Esophagus muscularis mucosa (tissue), 4 donors: ENCODE measurements at places on chromosomes 11 and 22. TPM values are rescaled to one million over a fixed set of nuclear protein-coding genes. Genes with fewer than 3 reads are reported as not detected.

DNA sequence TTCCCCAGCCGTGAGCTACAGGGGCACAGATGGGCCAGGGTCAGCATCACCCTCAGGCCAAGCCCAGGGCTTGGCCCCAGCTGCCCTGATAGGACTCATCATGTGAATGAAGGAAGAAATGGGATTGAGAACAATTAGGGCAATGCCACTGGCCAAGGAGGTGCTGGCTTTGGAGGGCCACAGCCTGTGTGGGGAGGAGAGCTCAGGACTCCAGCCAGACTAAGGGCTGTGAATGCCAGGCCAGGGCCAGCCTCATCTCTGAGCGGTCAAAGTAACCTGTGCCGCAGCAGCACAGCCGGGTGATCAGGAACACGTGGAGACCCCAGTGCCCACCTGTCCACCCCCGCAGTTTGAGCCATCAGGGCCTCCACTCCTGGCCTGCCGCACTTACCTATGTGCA lies 10.1 kb downstream of the CHID1 start:
- H3K27me3 ChIP-seq = no peaks in the 10 kb centered on the region
- H3K4me1 ChIP-seq = no peaks in the 10 kb centered on the region
- DNase-seq = no peak
- peaks cover 35% of the 10 kb centered on the region for H3K36me3 ChIP-seq

- H3K36me3 ChIP-seq = no peaks in the 10 kb centered on the region
- no peaks in the 10 kb centered on the region for H3K4me1 ChIP-seq
- H3K4me3 ChIP-seq = no peak overlapping the region
- no peak overlapping the region for H3K27ac ChIP-seq
- no peak for DNase-seq
Measured at GRCh38 chr11:120702656-120703055, 191.1 kb downstream of the GRIK4 start.

GRCh38 chr22:37907036-37907954 lies 1.2 kb downstream of the MICALL1 start:
- peak overlapping the region; percentile 95 for H3K27ac ChIP-seq
- peak overlapping the region; percentile 97 for H3K4me3 ChIP-seq
- DNase-seq = no peak
- H3K27me3 ChIP-seq = no peaks in the 10 kb centered on the region
- peaks cover 4% of the 10 kb centered on the region for H3K36me3 ChIP-seq

GRCh38 chr11:21635394-21636145 lies 557.3 kb upstream of the ANO5 start:
- H3K4me1 ChIP-seq = no peaks in the 10 kb centered on the region
- no peak overlapping the region for H3K4me3 ChIP-seq
- H3K27me3 ChIP-seq = no peaks in the 10 kb centered on the region
- H3K36me3 ChIP-seq = no peaks in the 10 kb centered on the region

GRCh38 chr11:120255519-120255866 lies 15.6 kb downstream of the POU2F3 start:
- H3K4me3 ChIP-seq = no peak overlapping the region
- no peak overlapping the region for H3K27ac ChIP-seq
- H3K27me3 ChIP-seq = no peaks in the 10 kb centered on the region
- DNase-seq = no peak

DNA sequence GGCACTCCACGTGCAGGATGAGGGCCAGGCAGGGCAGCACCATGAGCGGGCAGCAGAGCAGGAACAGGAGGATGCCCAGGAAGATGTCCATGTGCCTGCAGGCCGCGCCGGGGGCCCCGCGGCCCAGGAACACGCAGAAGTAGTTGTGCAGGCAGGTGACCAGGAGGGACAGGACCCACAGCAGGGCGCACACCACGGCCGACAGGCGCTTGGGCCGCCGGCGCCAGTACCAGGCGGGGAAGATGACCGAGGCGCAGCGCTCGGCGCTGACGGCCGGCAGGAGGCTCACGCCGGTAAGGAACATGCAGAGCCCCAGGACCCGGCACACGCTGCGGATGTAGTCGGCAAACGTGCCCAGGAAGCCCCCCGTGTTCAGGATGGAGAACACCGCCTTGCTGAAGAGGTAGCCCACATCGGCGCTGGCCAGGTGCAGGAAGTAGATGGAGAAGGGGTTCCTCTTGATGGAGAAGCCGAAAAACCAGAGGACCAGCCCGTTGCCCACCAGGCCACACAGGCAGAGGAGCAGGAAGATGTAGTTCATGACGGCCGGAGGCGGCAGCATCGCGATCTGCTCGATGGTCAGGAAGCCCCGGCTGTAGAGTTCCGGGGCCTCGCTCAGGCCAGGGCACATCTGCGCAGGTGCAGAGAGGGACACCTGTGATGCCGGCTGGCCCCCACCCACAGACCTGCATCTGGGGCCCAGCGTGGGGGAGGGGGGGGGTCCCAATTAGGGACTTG lies 7.2 kb downstream of the MRGPRF start:
- H3K4me1 ChIP-seq = peaks cover 98% of the 10 kb centered on the region
- no peak for DNase-seq
- peaks cover 39% of the 10 kb centered on the region for H3K36me3 ChIP-seq

DNA sequence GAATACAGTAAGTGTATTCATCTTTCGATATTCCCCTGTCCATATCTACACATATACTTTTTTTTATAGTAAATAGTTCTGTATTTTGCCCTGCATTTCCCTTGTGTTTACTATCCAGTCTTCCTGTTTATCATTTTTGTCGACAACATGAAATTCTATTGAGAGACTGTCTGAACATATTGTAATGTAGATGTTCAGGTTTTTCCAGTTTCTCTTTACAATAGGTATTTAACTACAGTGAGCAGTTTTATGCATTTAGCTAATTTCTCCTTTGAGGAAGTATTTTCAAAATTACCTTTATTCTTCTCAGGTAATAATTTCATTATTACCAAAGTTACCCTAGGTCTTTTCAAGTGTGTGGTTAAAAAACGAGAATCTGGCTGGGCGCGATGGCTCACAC lies 16.7 kb downstream of the PIK3IP1 start:
- no peaks in the 10 kb centered on the region for H3K4me1 ChIP-seq
- no peak for DNase-seq
- H3K36me3 ChIP-seq = peaks cover 24% of the 10 kb centered on the region
- no peak overlapping the region for H3K27ac ChIP-seq
- H3K4me3 ChIP-seq = no peak overlapping the region
- H3K27me3 ChIP-seq = no peaks in the 10 kb centered on the region

GRCh38 chr22:36863281-36863680 lies 2.5 kb downstream of the NCF4 start:
- no peaks in the 10 kb centered on the region for H3K36me3 ChIP-seq
- no peak overlapping the region for H3K4me3 ChIP-seq
- H3K4me1 ChIP-seq = no peaks in the 10 kb centered on the region
- H3K27me3 ChIP-seq = no peaks in the 10 kb centered on the region

GRCh38 chr11:69309631-69310280 lies 15.8 kb downstream of the MYEOV start:
- no peaks in the 10 kb centered on the region for H3K36me3 ChIP-seq
- peaks cover 23% of the 10 kb centered on the region for H3K4me1 ChIP-seq
- H3K4me3 ChIP-seq = no peak overlapping the region
- no peak for DNase-seq

DNA sequence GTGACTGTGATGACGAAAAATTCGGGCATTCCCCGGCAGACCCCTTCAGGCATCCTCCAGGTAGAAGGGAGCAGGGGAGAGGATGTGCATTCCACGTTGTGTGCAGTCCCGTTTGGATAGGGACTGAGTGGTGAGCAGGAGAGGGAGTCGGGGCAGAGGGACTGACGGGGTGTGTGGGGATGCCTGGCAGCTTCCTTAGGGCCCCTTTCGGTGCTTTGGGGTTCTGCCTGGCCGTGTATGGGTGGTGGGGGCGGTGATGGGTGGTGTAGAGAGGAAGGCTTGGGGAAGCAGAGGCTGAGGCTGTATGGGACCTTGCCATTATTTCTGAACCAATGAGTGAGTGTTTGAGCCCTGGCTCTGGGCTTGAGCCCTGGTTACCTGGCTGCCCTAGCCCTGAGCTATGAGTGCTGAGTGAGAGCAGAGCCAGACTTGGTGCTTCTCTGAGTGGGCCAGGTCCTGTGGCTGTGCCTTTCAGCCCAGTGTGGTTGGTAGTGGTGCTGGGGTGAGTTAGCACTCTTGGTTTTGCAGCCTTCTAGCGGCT lies 914 bp downstream of the INPPL1 start:
- peak overlapping the region; percentile 96 for H3K27ac ChIP-seq
- DNase-seq = no peak
- H3K4me1 ChIP-seq = peaks cover 43% of the 10 kb centered on the region

DNA sequence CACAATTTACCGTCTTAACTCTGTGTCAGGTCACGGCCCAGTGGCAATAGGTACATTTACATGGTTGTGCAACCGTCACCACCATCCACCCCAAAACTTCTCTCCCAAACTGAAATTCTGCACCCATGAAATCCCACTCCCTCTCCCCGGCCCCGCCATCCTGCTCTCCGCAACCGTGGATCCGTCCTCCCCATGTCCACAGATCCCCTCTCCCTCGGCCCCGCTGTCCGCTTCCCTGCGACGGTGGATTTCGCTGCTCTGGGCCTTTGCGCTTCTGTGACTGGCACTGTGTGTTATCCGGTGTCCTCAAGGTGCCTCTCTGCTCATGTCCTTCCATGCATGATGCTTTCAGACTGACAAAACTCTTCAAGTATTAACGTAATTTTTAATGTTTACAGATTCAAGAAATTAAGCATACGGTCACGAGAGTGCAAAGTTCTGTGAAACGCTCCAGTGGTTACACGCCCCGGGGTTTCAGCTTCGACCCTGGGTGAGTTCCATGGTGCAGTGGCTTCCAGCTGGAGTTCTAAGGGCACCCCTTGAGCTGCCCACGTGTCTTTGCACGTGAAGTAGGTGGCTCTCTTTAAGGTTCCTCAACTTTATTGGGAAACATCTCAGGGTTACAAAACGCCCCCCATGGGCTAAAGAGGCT lies 76.4 kb downstream of the KCNQ1 start:
- H3K36me3 ChIP-seq = no peaks in the 10 kb centered on the region
- DNase-seq = no peak
- peaks cover 39% of the 10 kb centered on the region for H3K27me3 ChIP-seq
- no peak overlapping the region for H3K4me3 ChIP-seq

- H3K4me1 ChIP-seq = no peaks in the 10 kb centered on the region
- no peaks in the 10 kb centered on the region for H3K36me3 ChIP-seq
- DNase-seq = no peak
- H3K4me3 ChIP-seq = no peak overlapping the region
- no peak overlapping the region for H3K27ac ChIP-seq
Measured at GRCh38 chr11:103744496-103745153, 291.8 kb upstream of the DDI1 start.

GRCh38 chr11:111499483-111499882 lies 12.7 kb downstream of the BTG4 start:
- no peak overlapping the region for H3K27ac ChIP-seq
- no peaks in the 10 kb centered on the region for H3K36me3 ChIP-seq
- no peak for DNase-seq
- H3K4me3 ChIP-seq = no peak overlapping the region
- H3K4me1 ChIP-seq = no peaks in the 10 kb centered on the region

GRCh38 chr11:14529951-14530350 lies 9.8 kb upstream of the PSMA1 start:
- no peaks in the 10 kb centered on the region for H3K27me3 ChIP-seq
- no peaks in the 10 kb centered on the region for H3K36me3 ChIP-seq
- H3K4me3 ChIP-seq = no peak overlapping the region
- no peak for DNase-seq

Gene KRTAP5-11
- total RNA-seq = not detected

Gene ETS1
- total RNA-seq = 39.5 TPM

Gene NAALAD2
- total RNA-seq = 1.2 TPM

Gene GRM5
- not detected for total RNA-seq
